ENCODE measurements at places on chromosomes 12 and 14.

- peak; percentile 85 for DNase-seq
Observed at GRCh38 chr12:119989731-119990381, 820 bp downstream of the BICDL1 start.

DNA sequence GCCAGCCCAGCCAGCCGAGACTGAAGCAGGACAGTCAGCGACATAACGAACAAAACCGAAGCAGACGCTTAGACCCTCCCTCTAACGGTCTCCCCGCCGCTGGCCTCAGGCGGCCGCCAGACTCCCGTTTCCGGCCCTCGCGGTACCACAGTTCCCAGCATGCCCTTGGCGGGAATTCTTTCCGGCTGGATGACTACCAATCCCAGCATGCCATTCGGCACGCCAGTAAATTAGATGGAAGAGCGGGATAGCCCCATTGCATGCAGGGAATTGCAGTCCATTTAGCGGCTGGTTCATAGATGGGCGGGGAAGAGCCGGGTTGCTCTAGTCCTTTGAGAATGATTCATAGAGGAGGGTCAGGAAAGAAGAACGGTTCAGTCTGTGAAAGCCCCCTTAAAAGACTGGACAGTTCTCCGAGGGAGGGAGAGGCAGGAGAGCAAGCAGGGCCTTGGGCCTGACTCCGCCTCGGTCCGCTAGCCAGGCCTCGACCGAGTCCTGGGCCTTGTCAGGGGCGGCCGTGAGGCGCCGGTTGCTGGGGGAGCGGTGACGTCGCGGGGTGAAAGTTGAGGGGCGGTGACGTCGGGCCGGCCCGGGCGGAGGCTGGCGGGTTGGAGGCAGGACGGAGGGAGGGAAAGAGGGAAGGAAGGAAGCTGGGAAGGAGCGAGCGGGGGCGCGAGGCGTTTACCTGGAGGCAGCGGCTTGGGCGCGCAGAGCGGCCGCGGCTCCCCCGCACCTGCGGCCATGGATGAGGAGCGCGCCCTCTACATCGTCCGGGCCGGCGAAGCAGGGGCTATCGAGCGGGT is at the start of gene RIC8B:
Gene RIC8B (plus strand): TSS at position 678 of the 803 bp plus-strand sequence. CDS start 64 bp downstream, at position 742.
- peak; percentile 94 for DNase-seq

DNA sequence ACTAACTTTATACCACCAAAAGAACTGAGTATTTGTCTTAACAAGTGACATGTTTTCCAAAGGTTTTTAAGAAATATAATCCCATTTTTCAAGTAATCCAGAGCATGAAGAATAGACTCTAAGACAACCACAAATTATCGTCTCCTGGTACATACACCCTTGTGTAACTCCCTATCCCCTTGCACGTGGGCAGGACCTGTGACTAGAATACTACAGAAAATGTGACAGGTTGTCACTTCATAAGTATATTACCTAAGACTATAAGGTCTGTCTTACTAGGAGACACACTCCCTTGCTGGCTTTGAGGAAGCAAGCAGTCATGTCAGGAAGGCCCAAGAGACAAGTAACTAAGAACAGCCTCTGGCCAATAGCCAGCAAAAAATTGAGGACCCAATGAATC is 8.3 kb upstream of the TTC5 start:
- no peak for DNase-seq

DNA sequence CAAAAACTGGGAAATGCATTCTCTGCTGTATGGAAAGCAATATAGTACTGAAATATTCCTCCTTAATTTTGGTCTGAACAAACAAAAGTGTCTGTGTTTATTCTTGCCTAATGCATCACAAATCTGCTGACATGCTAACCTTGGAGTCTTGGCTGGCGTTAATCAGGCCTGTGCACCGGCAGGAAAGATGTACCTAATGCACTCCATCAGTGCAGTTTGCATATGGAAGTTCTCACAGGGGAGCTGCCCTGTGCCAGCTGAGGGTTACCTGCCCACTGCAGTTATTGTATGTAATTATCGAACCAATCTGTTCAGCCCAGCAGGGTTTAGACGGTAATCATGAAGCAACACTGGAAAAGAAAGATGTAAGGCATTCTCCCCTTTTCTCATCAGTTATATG is 76.9 kb downstream of the VRK1 start:
- DNase-seq, result no peak

DNA sequence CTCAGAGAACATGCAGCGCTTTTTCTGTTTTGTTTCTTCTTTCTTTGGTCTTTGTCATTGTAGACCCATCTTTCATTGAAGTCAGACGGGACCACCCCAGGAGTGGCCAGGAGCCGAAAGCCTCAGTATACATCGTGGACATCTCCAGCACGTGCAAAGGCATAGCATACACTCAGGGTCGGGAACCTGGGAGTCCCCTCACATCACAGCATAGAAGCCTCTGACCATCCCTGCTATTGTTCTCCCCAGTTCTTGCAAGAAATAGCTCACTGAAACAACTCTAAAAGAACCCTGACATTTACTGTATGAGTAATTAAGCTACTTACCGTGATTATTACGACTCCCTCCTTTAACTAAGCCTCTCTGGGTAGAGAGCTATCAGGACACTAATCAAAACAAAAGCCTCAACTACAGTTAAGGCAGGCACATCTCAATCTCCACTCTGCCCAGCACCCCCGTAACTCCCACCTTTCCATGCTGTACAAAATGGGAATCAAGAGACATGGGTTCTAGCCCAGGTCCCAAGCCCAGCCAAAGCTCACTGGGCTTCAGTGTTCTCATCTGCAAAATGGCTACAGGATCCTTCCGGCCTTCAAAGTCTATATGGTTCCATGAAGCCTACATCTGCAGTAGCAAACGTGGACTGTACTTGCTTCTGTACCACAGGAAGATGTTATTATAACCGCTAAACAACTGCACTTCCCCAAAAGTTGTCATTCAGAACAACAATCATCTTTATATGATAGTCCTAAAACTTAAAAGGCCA is 6.7 kb downstream of the CCDC88C start:
- no peak for DNase-seq

- no peak for DNase-seq
Observed at GRCh38 chr14:103543721-103544387, 14.9 kb downstream of the TRMT61A start.

DNA sequence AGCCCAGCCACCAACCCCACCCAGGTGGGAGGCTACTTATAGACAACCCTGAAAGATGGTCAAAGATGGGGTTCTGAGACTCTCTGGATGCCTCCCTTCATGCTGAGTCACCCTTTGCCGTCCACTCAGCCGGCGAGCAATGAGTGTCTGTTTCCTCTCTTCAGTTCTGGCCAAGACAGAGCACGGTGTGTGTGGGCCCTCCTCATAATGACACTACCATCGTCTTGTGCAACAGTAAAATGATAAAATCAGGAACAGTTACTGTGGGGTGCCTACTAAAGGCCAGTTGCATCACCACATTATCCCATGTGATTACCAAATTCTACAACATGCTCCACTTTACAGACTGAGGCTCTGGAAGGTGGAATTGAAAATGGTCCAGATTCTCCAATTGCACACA is 7.0 kb upstream of the BDKRB1 start:
- DNase-seq, result no peak

- DNase-seq, result no peak
Observed at GRCh38 chr14:49962621-49963020, 69.7 kb downstream of the ARF6 start.

DNA sequence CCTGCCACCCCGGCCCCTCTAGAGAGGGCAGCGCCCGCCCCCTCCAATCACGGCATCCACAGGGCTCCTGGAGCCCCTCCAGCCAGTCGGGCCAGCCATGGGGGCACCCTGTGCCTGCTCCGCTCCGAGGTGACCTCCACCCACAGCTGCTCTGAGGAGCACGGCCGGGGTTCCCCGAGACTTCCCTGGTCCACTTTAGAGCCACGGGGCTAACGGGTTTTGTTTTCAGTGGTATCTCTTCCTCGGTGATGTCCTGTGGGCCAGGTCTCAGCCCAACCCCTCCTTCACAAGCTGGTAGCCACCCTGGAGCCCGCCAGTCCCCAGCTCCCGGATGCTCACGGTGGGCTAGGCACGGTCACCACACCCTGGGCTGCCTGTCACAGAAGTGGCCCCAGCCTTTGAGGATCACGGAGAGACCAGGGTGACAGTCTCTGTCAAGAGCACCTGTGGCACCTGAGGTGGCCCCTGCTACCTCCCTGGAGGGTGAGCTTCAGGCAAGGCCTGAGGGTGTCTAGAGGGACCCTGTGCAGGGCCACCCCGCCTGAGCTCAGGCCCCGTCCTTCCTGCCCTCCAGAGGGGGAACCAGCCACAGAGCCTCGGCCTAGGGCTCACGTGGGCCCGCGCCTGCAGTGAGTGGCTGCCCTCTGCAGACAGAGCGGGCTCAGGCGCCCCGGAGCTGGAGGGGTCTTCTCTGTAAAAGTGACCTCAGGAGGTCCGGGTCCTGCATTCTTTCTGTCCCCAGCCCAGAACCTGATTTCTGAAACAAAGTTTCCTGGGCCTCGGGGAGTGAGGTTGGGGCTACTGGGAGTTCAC is 146.0 kb upstream of the C14orf180 start:
- DNase-seq, result peak; percentile 47

DNA sequence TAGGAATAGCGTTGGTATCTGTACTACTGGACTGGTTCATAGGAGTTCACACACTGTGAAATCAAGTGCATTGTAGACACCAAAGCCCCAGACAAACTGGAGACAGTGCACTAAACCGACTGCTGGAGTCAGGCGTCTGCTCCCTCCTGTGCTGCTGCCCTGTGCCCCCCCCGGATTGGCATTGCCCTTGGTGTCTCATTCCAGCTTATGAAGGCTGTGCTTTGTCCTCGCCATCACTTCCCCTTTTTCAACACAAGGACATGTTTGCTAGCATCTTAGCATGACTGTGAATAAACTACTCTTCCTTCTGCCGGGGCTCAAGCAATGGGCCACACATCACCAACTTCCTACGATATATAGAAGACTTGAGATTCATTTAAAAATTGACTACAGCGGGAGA is 84.0 kb downstream of the TMCC3 start:
- DNase-seq, result no peak

DNA sequence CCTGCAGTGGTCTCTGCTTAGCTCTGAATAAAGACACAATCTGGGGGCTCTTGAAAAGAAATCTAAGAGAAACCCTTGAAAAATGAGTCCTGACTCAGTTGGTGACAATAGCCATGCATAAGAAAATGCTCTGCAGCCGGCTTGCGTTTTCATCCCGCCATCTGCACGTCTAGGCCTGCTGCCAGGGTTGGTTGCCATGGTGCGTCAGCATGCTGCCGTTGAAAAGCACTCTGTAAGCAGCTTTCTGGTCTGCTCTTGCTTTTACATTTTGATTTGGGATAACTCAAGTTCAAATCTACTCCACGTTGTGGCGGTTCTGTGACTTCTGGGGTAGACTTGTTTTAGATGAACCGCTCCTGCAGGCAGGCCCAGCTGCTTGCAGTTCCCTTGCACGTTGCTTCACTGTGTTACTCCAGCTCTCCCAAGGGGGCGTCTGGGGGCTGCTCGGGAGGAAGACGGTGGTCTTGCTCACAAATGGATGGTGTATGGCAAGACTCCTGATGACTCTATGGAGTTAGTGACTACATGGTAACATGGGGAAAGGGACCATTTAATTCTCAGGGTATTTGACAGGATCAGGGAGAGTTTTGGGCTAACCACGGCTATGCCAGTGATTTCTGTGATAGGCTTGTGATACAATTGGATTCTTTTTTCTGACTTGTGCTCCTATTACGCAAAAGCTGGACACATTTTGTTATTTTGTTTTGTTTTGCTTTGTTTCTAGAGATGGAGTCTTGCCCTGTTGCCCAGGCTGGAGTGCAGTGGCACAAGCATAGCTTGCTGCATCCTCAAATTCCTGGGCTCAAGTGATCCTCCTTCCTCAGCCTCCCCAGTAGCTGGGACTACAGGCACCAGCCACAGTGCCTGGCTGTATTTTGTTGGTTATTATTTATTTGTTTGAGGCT is 15.8 kb downstream of the WNT5B start:
- no peak for DNase-seq

Measured in activated CD8-positive, alpha-beta memory T cell treated with anti-CD3 and anti-CD28 coated beads for 24 hours (primary cell).